Nephron progenitor cell (in vitro differentiated cells): ENCODE measurements at places on chromosomes 7 and 10.

GRCh38 chr7:86013662-86014061, 630.0 kb upstream of the GRM3 start:
- no peak overlapping the region for H3K4me3 ChIP-seq
- no peak for DNase-seq
- no peaks in the 10 kb centered on the region for H3K4me1 ChIP-seq
- no peaks in the 10 kb centered on the region for H3K36me3 ChIP-seq
- H3K27me3 ChIP-seq, result no peaks in the 10 kb centered on the region

- H3K27me3 ChIP-seq, result peaks cover 10% of the 10 kb centered on the region
- no peak overlapping the region for H3K27ac ChIP-seq
- peak; percentile 27 for DNase-seq
- H3K4me1 ChIP-seq, result peaks cover 20% of the 10 kb centered on the region
- no peaks in the 10 kb centered on the region for H3K36me3 ChIP-seq
Observed at GRCh38 chr10:125473143-125473793, 209.7 kb downstream of the TEX36 start.

DNA sequence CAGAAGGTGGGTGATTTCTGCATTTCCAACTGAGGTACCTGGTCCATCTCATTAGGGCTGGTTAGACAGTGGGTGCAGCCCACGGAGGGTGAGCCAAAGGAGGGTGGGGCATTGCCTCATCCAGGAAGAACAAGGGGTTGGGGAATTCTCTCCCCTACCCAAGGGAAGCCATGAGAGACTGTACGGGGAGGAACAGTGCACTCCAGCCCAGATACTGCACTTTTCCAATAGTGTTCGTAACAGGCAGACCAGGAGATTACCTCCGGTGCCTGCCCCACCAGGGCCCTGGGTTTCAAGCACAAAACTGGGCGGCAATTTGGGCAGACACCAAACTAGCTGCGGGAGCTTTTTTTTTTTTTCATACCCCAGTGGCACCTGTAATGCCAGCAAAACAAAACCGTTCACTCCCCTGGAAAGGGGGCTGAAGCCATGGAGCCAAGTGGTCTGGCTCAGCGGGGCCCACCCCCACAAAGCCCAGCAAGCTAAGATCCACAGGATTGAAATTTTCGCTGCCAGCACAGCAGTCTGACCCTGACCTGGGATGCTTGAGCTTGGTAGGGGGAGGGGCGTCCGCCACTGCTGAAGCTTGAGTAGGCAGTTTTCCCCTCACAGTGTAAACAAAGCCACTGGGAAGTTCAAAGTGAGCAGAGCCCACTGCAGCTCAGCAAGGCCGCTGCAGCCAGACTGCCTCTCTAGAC, 31.2 kb downstream of the ARMC10 start:
- peaks cover 73% of the 10 kb centered on the region for H3K36me3 ChIP-seq
- peaks cover 2% of the 10 kb centered on the region for H3K27me3 ChIP-seq
- H3K4me1 ChIP-seq, result peaks cover 30% of the 10 kb centered on the region
- peak overlapping the region; percentile 82 for H3K27ac ChIP-seq
- peak overlapping the region; percentile 41 for H3K4me3 ChIP-seq

- H3K27ac ChIP-seq, result peak overlapping the region; percentile 8
- DNase-seq, result peak; percentile 46
- peak overlapping the region; percentile 24 for H3K4me3 ChIP-seq
- peaks cover 18% of the 10 kb centered on the region for H3K27me3 ChIP-seq
Observed at GRCh38 chr10:79449181-79450146, 4.0 kb upstream of the ZCCHC24 start.

GRCh38 chr10:104638861-104639589, 2.1 kb upstream of the SORCS3 start:
- peaks cover 16% of the 10 kb centered on the region for H3K4me1 ChIP-seq
- H3K27ac ChIP-seq, result no peak overlapping the region
- peaks cover 95% of the 10 kb centered on the region for H3K27me3 ChIP-seq

- no peak overlapping the region for H3K27ac ChIP-seq
- H3K27me3 ChIP-seq, result no peaks in the 10 kb centered on the region
- H3K4me1 ChIP-seq, result peaks cover 24% of the 10 kb centered on the region
- no peak for DNase-seq
Observed at GRCh38 chr10:52226197-52226847, 87.8 kb upstream of the DKK1 start.

DNA sequence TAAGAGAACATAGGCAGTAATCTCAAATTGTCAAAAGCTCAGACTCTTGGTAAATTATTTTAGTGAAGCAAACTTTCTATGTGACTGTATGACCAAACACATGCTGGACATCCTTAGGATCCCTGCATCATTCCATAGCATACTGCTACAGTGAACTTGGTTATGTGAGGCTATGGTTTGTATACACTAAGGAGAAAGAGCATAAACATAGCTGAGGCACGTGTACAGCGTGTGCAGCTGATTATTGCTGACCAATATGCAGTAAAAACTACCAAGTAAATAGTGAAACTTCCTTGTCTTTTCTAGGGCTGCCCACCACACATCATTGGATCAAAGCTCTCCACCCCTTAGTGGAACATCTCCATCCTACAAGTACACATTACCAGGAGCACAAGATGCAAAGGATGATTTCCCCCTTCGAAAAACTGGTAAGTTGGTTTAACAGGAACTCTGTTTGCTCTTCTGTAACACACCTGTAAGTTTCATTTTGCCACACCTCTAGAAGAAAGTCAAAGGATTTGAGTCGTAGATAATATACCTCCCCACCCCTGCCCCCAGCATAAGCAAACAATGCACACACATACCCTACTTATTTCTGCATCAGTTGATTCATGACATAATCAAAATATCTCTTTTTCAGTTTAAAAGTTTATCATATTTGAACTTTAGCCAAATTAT, 98.2 kb downstream of the HDAC9 start:
- no peak overlapping the region for H3K4me3 ChIP-seq
- H3K27ac ChIP-seq, result no peak overlapping the region
- no peaks in the 10 kb centered on the region for H3K27me3 ChIP-seq
- no peak for DNase-seq
- H3K4me1 ChIP-seq, result peaks cover 34% of the 10 kb centered on the region

GRCh38 chr10:59668096-59668495, 41.6 kb downstream of the SLC16A9 start:
- H3K27ac ChIP-seq, result peak overlapping the region; percentile 52
- no peak overlapping the region for H3K4me3 ChIP-seq
- peaks cover 43% of the 10 kb centered on the region for H3K36me3 ChIP-seq
- H3K4me1 ChIP-seq, result peaks cover 4% of the 10 kb centered on the region

DNA sequence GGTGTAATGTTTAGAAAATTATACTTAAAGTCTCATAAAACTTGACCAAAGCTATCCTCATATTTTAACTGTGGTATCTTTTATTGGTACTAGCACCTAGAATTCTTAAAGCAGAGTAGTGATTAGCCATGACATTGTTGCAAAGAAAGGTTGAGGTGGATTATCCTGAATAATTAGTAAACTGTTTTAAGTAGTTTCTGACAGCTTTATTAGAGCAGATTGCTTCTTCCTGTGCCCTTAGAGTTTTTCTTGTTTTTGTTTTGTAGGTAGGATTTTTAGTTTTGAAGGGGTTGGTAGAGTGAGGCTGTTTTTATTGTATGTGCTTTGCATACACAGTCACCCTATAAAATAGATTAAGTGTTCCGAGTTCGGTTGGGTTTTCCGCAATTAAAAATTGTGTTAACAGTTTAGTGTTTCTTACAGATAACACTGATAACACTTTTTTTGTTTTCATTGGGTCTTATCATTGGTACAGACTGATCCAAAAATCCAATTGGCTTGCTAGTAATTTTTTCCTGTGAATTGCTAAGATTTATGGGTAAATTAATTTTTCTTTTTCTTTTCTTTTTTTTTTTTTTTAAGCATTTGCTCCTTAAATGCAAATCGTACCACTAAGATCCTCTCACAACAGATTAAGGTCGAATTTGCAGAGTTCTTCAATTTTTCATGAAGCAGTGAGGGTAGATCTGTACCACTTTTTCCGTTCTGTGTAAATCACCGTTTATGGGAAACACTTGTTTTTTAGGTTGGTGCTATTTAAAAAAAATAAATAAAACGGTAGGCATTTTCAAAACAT, 2.1 kb upstream of the PBLD start:
- peaks cover 38% of the 10 kb centered on the region for H3K36me3 ChIP-seq
- no peak for DNase-seq
- peaks cover 61% of the 10 kb centered on the region for H3K4me1 ChIP-seq
- H3K4me3 ChIP-seq, result peak overlapping the region; percentile 98

DNA sequence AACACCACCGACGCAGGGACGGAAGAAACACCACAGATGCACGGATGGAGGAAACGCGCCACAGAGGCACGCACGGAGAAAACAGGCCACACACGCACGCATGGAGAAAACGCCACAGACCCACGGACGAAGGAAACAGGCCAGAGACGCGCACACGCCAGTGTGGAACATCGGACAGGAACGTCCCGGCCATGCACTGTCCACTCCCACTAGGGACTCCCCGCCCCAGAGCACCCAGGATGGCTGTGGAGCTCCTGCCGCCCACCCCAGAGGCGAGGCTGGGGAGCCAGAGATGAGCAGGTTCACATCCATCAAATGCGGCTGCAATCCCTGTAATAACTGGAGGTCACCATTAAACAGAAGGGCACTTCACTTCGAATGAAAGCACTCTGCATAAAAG, 17.3 kb downstream of the DIP2C start:
- DNase-seq, result no peak
- H3K4me1 ChIP-seq, result no peaks in the 10 kb centered on the region
- H3K27ac ChIP-seq, result peak overlapping the region; percentile 28
- H3K36me3 ChIP-seq, result peaks cover 37% of the 10 kb centered on the region

DNA sequence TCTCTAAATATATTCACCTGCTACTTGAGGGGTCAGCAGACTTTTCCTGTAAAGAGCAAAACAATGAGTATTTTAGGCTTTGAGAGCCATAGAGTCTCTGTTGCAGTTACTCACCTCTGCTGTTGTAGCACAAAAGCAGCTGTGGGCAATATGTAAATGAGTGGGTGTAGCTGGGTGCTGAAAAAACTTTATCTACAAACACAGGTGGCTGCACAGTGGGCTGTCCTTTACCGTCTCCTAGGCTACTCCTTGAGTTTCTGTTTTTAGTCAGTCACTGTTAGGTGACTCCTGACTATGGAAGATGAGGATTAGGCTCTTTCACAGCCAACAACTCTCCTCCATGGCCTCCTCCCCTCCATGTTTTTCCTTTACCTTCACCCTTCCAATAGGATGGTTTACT, 286.1 kb upstream of the C7orf33 start:
- no peaks in the 10 kb centered on the region for H3K27me3 ChIP-seq
- no peaks in the 10 kb centered on the region for H3K4me1 ChIP-seq
- no peak overlapping the region for H3K27ac ChIP-seq
- no peaks in the 10 kb centered on the region for H3K36me3 ChIP-seq

- peaks cover 8% of the 10 kb centered on the region for H3K4me1 ChIP-seq
- no peak for DNase-seq
- peaks cover 26% of the 10 kb centered on the region for H3K36me3 ChIP-seq
- H3K4me3 ChIP-seq, result no peak overlapping the region
- no peak overlapping the region for H3K27ac ChIP-seq
Observed at GRCh38 chr10:129719889-129720590, 244.0 kb downstream of the EBF3 start.

- H3K27ac ChIP-seq, result no peak overlapping the region
- no peaks in the 10 kb centered on the region for H3K36me3 ChIP-seq
- H3K4me1 ChIP-seq, result peaks cover 57% of the 10 kb centered on the region
- DNase-seq, result peak; percentile 97
- H3K4me3 ChIP-seq, result peak overlapping the region; percentile 62
Observed at GRCh38 chr7:1368682-1369571, 90.3 kb downstream of the MICALL2 start.

- peak overlapping the region; percentile 41 for H3K27ac ChIP-seq
- H3K36me3 ChIP-seq, result no peaks in the 10 kb centered on the region
- peaks cover 6% of the 10 kb centered on the region for H3K27me3 ChIP-seq
- no peak for DNase-seq
- H3K4me1 ChIP-seq, result peaks cover 35% of the 10 kb centered on the region
- no peak overlapping the region for H3K4me3 ChIP-seq
Observed at GRCh38 chr7:35353481-35353880, 99.6 kb upstream of the TBX20 start.

DNA sequence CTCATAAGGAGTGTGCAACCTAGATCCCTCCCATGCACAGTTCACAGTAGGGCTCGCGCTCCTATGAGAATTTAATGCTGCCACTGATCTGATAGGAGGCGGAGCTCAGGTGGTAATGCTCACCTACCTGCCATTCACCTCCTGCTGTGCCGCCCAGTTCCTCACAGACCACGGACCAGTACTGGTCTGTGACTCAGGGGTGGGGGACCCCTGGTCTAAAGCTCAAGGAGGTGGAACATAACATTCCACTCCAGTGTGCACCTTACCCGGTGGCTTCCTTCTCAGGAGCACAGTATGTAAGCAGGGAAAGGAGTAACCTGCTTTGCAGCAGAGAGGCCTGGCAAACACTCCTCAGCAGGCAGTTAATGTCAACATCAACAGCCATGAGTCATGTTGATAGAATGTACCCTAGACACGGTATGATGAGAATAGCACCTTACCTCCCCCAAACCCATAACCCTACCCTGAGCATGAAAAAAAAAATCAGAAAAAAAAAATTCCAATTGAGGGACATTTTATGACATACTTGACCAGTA, 273.5 kb downstream of the FGFR2 start:
- H3K4me1 ChIP-seq, result peaks cover 27% of the 10 kb centered on the region
- H3K27ac ChIP-seq, result no peak overlapping the region
- peaks cover under 1% of the 10 kb centered on the region for H3K36me3 ChIP-seq
- no peak for DNase-seq
- H3K4me3 ChIP-seq, result no peak overlapping the region

DNA sequence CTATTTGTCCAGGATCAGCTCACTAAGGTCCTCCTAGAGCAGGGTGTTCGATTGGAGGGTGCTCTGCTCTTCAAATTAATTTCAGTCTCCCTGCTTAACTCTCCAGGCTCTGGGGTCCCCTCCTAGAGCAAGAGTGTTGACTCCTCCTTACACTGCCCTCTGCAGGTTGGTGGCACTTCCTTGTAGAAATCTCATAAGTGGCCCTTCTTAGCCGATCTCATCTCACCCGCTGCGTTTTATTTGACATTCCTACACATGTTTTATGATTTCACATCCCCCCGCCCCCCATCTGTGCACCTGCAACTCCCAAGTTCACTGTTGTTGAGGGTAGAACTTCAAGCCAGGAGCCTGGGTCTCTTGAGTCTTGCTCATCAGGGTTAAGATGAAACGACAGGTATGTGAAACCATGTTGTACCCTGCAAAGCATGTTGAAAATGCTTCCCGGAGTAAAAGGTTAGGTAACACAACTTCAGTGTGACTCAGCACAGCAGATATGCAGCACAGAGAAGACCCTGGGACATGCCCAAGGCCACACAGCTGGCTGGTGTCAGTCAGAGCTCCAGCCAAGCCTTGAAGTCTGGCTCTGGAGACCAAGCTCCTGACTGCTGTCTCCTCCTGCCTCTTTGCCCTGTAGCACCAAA, 171.2 kb downstream of the PRKAG2 start:
- H3K27me3 ChIP-seq, result peaks cover 28% of the 10 kb centered on the region
- peak; percentile 45 for DNase-seq
- H3K36me3 ChIP-seq, result no peaks in the 10 kb centered on the region
- H3K4me1 ChIP-seq, result peaks cover 21% of the 10 kb centered on the region
- peak overlapping the region; percentile 13 for H3K4me3 ChIP-seq

GRCh38 chr10:124259139-124259825, 159.4 kb downstream of the OAT start:
- H3K4me1 ChIP-seq, result peaks cover 39% of the 10 kb centered on the region
- H3K4me3 ChIP-seq, result no peak overlapping the region
- H3K27ac ChIP-seq, result no peak overlapping the region
- no peak for DNase-seq
- no peaks in the 10 kb centered on the region for H3K36me3 ChIP-seq
- peaks cover 32% of the 10 kb centered on the region for H3K27me3 ChIP-seq

- DNase-seq, result peak; percentile 59
- H3K36me3 ChIP-seq, result peaks cover 38% of the 10 kb centered on the region
- H3K27ac ChIP-seq, result peak overlapping the region; percentile 99
- H3K4me1 ChIP-seq, result peaks cover 48% of the 10 kb centered on the region
- peak overlapping the region; percentile 97 for H3K4me3 ChIP-seq
Observed at GRCh38 chr7:27155816-27156507, 513 bp downstream of the HOXA7 start.
